ENCODE measurements at places on chromosomes 6 and 20.

- DNase-seq, result no peak
Observed at GRCh38 chr6:144990784-144991183, 705.6 kb downstream of the UTRN start.

- no peak for DNase-seq
Observed at GRCh38 chr20:63326314-63327230, 33.6 kb downstream of the COL20A1 start.

GRCh38 chr6:143339223-143339622 lies 111.3 kb downstream of the ADAT2 start:
- no peak for DNase-seq

GRCh38 chr6:88538130-88538706 lies 372.1 kb upstream of the CNR1 start:
- DNase-seq, result no peak

- no peak for DNase-seq
Observed at GRCh38 chr20:49785852-49786175, 26.8 kb upstream of the SLC9A8 start.

Measured in anterior cingulate cortex (tissue), 58 donors.